ENCODE measurements at places on chromosomes 2 and 18.

DNA sequence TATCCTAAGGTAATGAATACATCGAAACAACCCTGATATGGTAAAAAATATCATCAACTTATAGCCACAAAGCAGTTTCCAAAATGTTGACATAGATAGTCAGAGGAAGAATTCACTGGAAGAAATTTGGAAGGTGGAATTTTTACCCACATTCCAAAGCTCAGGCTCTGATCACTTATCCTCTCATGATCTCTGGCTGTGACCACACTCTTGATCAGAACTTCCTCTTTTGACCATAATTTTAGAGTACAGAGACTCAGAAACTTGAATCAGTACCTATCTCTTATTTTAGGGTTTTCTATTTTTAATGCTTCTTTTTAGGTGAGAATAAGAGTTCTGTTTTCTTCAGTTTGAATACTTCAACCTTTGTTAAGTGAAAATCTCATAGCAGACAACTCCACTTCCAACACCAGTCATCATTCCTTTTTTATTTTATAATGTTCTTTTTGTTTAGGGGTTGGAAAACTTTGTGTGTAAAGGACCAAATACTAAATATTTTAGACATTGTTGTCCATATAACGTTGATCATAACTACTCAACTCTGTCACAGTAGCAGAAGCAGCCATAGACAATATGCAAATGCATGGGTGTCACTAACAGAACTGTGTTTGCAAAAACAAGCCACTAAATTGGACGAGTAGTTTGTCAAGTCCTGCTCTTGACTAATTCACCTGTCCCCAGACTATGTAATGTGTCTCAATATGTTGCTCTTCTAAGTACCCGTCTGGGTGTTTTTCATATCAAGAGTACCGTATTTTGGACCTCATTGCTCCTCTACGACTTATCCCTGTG is 891.6 kb upstream of the CRIM1 start:
- no peak for DNase-seq

DNA sequence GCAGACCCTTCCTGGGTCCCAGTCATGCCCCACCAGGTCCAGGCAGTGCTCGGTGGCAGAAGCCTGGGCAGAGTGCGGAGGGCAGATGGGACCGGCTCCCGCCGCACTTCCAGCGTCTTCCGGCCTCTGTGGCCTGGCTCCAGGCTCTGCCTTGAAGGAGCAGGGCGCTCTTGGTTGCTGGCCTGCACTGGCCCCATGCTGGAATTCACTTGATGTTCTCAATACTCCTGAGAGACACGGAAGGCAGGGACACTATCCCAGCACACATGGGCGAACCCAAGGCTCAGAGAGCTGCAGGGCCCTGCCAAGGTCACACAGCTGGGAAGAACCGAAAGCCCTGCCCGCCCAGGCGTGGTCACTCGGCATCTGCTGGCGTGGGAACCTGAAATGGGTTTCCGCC is 87.6 kb upstream of the ODC1 start:
- no peak for DNase-seq

DNA sequence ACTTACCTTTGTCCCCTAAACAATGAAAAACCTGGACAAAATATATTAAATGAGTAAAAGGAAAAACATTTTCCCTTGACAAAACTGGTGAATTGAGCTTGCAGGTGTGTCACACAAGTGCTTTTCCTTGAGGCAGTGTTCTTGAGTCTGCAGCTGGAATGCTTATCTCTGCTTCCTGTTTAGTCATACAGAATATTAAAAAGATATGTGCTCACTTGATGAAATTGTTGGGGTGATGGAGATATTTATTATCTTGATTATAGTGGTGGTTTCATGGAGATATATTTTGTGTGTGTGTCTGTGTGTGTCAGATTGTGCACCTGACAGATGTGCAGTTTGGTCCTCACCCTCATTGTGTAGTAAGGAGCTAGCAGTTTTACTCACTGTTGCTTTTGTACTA is 3.3 kb downstream of the TAF1B start:
- DNase-seq, result no peak

DNA sequence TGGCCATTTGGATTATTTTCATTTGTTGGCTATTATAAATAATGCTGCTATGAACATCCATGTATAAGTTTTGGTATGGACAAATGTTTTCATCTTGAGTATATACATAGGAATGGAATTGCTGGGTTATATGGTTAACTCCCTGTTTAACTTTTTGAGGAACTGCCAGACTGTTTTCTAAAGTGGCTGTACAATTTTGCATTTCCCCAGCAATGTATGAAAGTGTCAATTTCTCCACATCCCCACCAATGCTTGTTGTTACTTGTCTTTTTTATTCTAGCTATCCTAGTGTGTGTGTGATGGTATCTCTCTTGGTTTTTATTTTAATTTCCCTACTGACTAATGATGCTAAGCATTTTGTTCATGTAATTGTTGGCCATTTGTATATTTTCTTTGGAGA is 90.6 kb upstream of the CYP26B1 start:
- DNase-seq, result no peak

GRCh38 chr2:85583667-85584353 is 421 bp upstream of the VAMP5 start:
- no peak for DNase-seq

DNA sequence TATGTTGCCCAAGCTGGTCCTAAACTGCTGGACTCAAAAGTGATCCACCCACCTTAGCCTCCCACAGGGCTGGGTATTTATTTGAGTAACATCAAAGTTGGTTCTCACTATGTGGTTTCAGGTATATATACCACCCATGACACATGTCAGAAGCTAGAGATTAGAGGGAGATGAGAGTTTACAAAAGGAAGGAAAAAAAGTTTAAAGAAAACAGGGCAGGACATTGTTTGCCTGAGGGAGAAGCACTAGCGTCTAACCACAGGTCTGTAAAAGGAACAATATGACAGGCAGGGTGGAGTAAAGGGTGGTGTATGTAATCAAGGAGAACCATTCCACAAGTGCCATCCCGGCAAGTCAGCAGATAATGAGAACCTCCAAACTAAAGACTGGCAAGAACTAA is 8.5 kb downstream of the CEP76 start:
- DNase-seq, result no peak
